ENCODE measurements at places on chromosomes 3 and 15. TPM values are rescaled to one million over a fixed set of nuclear protein-coding genes. Genes with fewer than 3 reads are reported as not detected.

DNA sequence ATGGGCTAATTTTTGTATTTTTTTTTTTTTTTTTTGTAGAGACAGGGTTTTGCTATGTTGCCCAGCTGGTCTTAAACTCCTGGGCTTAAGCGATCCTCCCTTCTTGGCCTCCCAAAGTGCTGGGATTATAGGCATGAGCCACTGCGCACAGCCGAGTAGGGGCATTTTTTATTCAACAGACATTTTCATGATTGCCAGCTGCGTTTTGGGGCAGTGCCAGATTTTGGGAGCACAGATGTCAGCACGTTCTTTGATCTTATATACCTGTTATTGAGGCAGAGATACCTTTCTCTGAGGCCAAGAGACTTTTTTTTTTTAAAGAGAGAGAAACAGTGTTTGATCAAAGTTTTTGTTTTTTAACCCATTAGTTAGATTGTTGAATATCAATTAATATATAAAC, 16.8 kb downstream of the NEO1 start:
- no peak for DNase-seq

GRCh38 chr3:194325424-194326153, 25.5 kb downstream of the CPN2 start:
- DNase-seq = no peak

GRCh38 chr3:45182915-45183871, 37.0 kb upstream of the CDCP1 start:
- DNase-seq = no peak

Gene PIK3CB
- 8.5 TPM for polyA plus RNA-seq

DNA sequence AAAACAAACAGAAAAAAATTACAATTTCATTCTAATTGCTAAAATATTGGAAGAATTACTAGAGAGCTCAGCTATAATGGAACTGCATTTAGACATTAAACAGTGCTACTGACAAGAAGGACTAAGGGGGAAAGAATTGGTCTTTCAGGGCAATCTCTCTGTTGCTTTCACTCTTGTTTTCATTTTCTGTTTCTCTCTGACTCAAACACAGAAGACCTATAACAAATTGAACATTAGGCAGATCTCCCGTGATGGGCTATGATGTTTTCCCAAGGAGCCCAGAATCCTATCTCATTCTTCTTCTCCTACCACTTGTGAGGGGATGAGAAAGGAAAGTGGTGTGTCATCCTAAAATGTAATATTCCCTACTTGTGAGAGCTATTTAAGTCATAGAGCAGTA, 358.0 kb upstream of the TGFBR2 start:
- DNase-seq = no peak

DNA sequence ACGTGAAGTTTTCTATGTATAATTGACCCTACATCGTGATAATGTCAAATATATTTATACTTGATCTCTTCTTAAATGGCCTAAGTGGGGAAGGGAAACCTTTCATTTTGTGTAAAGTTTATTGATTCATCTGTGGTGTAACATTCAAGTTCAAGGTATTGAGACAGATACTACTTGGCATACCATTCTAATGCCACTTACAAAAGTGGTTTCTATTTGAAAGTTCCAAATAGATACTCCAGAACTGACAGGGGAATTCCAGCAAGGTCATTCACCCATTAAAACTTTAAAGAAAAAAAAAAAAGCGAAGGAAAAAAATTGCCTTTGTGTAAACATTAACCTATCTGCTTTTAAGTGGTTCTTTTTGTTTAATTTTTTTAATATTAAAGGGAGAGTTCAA, 45.3 kb upstream of the MAP3K13 start:
- no peak for DNase-seq

Data from forelimb muscle (tissue), 1 donor.